Neural cell (in vitro differentiated cells): ENCODE measurements at places on chromosomes 4 and X. TPM values are rescaled to one million over a fixed set of nuclear protein-coding genes. Genes with fewer than 3 reads are reported as not detected.

Gene INPP4B
- polyA plus RNA-seq: 0.10 and 0.30 TPM in 2 replicates

Gene PTTG2
- not detected in 2 replicates for polyA plus RNA-seq

Gene DSPP
- polyA plus RNA-seq: not detected in 2 replicates

Gene GEMIN8
- polyA plus RNA-seq: 26.1 and 40.0 TPM in 2 replicates

Gene TMSB15B
- polyA plus RNA-seq: 128 and 133 TPM in 2 replicates

Gene USP26
- not detected in 2 replicates for polyA plus RNA-seq

Gene UBL4A
- polyA plus RNA-seq: 28.5 and 32.2 TPM in 2 replicates
